ENCODE measurements at places on chromosomes 1 and 21.

- no peak for DNase-seq
Observed at GRCh38 chr1:207798847-207799246, 47.0 kb downstream of the CD46 start.

GRCh38 chr1:156803086-156803851 is 13.4 kb downstream of the SH2D2A start:
- no peak for DNase-seq

DNA sequence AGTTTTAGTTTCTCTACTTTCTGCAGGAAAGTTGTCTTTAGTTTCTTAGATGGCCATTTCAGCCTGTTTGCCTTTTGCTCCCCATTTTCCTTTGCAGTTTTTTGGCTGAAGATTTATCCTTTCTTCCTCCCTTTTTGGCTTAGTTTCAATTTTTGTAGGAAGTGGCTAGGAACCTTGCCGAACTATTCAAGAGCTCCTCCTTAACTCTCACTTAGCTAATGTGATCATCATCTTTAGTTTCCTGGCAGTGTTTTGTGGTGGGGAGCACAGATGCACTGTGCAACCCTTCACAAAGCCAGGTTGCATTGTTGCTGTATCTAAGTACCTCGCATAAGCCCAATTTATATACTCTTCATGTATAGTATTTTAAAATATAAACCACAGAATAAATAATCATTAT is 28.8 kb upstream of the CCDC181 start:
- no peak for DNase-seq

DNA sequence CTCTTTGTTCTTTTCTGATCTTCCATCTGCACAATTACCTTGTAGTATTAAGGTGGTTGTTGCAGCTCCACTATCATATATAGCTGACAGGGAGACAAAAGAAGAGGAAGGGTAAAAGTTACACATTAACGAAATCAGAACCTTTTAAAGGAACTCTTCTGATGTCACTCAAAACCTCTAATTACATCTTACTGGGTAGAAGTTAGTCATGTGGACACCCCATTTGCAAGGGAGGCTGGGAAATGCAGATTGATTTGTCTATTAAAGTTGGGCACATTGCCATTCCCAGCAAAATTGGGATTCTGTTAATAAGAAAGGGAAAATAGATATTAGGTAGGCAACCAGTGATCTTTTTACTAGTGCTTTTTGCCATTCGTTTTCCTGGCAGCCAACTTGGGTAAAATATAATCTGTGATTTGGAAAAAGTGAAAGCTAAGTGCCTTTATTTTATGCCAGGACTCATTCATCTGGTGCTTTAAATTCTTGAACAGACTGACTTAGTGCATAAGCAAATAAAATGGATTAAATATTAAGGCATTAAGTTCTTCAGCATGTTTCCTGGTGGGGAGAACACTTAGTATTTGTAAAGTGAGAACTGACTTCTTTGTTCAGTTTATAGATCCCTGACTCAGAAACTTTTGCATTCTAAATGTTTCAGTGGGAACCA is 71.3 kb downstream of the DNM3 start:
- no peak for DNase-seq

DNA sequence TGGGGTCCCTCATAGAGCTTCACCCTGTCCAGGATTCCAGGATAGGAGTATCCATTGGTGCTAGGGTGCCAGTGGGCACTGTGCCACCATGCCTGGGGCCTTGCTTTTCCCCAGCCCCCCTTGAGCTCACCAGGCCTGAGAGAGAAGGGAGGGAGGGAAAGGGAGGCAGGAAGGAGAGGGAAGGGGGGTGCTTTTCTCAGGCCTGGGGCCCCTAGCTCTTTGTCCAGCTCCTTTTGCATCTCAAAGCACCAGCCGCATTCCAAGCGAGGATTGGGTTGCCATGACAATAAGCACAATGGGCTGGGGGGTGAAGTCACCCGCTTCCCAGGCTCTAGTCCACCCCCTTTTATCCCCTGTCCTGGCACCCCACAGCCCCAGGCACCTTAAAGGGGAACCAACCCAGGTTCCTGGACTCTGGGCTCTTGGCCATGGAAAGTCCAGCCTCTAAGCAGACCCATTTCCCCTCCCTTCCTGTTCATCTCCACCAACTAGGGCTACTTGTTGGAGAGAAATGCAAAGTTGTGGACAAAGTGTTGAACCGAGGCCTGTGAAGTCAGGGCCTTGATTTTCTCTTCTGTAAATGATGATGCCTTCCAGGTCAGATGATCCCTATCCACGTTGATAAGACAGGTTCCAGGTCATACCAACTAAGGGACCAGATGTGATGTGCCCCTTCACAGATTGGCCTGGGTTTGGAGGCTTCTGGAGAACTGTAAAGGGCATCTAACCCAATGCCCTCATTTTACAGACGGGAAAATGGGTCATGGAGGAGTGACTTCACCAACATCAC is 11.4 kb downstream of the THBS3 start:
- DNase-seq: peak; percentile 15

GRCh38 chr21:29433366-29434059 is 134.8 kb downstream of the BACH1 start:
- DNase-seq: peak; percentile 34

DNA sequence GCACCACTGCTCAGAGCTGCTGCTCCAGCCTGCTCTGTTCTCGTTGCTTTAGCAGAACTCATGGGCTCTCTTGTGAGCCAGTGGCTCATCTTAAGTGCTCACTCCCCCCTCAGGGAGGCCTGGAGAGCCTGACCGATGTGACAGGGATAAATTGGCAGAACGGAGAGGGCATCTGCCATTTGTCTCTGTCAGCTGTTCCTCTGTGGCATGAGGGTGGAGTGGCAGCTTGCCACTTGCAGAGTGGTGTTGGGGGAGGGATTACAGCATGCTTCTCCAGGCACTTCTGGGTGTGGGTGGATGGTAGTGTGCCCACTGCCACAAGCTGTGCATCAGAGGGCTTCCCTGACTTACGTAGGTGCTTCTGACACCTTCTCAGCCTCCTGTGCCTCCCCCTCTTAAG is 229.5 kb downstream of the PAPPA2 start:
- DNase-seq: no peak

- no peak for DNase-seq
Observed at GRCh38 chr1:150999926-151000325, 6.8 kb downstream of the MINDY1 start.

- no peak for DNase-seq
Observed at GRCh38 chr1:64484651-64485050, 14.7 kb downstream of the CACHD1 start.

DNA sequence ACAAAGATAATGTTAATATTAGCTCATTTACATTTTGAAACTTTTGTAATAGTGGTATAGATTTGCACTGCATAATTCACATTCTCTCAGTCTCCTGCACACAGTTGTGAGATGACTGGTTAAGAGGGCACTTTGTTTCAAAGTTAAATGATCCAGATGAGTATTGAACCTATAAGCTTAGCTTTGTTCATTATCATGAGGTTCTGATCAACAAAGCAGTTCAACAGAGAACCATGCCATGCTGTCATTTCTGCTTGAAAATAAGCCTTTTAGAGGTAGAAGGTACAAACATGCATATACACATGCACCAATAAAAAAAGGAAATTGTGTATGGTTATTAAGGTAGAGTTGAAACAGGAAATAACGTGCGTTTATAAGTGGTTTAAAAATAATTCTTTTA is 4.8 kb downstream of the RAP1A start:
- DNase-seq: no peak

- peak; percentile 19 for DNase-seq
Observed at GRCh38 chr1:75615613-75616435, 4.9 kb upstream of the SLC44A5 start.

DNA sequence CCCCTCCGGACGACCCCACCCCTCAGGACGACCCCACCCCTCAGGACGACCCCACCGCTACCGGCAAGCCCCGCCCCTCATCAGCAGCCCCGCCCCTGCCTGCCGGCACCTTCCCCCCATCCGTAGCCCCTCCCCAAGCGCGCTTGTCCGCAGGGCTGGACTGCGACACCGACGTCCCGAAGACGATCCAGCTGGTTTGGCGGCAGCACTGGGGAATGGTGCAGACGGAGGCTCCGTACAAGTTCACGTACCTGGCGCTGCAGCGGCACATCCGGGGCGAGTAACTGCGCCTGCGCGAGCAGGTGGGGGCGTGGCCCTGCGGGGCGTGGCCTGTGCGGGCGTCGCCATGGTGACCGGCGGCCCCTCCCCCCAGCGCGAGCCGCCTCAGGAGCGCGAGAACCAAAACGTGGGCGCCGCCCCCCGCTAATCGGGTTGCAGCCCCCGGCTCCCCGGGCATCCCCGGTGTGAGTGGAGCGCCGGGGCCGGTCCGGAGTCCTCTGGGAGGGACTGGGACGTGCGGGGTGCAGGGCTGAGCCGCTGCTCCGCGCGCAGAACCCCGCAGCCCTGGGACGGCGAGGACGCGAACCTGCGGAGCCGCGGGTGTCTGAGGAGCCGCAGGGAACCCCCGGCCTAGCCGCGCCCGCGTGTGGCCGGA is 4.9 kb downstream of the RNF223 start:
- DNase-seq: peak; percentile 25

DNA sequence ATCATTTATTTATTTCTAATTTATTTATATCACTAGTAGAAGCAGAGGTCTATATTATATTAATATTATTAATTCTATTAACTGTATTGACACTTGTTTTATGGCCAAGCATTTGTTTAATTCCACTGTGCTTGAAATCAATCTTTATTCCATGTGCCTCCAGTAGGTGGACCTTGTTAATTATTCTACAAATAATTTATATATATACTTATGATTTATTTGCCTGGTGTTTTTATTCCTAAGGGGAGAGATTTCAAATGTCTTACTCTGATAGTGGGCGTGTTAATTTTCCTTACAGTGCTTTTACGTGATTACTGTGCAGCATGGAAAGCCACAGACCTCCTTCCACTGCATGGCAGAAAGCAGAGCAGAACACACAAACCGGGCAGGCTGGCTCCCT is 17.5 kb upstream of the OR6N2 start:
- DNase-seq: peak; percentile 4

DNA sequence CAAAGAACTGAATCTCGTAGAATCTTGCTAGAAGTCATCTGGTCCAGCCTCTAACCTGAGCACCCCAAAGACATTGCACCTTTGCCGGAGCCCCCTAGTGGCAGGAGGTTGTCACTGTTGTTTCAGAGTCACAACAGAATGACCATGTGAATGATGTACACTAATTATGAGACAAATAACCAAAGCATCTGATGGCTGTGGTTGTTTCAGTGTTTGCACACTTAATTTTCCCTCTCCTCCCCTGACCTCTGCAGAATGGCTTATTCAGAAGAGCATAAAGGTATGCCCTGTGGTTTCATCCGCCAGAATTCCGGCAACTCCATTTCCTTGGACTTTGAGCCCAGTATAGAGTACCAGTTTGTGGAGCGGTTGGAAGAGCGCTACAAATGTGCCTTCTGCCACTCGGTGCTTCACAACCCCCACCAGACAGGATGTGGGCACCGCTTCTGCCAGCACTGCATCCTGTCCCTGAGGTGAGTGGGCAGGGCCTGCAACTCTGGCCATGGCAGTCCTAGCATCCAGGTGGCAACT is 26.4 kb downstream of the TRAF5 start:
- DNase-seq: no peak

GRCh38 chr1:22709891-22710700 is 543 bp upstream of the EPHB2 start:
- peak; percentile 76 for DNase-seq

DNA sequence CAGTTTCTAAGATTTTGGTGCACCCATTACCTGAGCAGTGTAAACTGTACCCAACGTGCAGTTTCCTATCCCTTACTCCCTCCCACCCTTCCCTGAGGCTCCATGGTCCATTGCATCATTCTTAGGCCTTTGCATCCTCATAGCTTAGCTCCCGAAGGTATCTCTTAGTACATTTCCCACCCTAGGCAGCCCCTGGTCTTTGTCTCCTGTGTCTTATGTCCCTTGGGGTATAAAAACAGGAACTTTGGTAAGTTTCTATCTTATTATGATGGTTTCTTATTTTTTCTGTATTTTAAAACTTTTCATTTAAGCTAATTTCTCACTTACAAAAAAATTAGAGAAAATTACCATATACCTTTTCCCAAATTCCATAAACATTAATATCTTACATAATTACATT is 78.1 kb downstream of the URB2 start:
- no peak for DNase-seq

- DNase-seq: no peak
Observed at GRCh38 chr1:222823695-222824094, 8.9 kb downstream of the DISP1 start.

DNA sequence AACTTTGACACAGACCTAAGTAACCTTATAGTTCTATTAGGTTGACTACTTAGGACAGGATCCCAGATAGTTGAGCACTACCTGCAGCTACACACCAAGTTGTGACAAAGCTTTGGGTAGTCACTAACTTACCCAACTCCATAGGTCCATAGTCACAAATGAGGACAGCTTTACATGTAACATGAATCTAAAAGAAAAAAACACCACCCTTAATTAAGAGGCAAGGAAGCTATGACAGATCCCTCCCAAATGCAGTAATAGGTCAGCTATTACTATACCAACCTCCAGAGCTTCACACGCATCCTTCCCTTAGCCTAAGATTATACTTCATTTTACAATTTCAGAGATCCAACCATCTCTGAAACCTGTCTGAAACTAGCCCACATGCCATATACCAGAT is 12.7 kb upstream of the RAB42 start:
- no peak for DNase-seq

- DNase-seq: no peak
Observed at GRCh38 chr1:229691362-229691761, 65.3 kb downstream of the URB2 start.

DNA sequence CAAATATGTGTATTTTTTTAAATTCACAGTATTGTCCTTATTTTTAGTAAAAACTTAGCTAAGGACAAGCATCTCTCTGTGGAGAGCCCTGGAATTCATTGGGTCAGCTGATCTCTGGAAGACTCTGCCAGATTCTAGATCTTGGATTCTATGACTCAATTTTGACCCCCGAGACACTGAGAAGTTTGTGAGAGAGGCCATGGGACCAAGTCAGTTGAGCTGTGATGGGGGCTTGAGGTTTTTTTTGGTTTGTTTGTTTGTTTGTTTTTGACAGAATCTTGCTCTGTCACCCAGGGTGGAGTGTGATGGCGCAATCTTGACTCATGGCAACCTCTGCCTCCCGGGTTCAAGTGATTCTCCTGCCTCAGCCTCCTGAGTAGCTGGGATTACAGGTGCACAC is 13.5 kb downstream of the SHISA4 start:
- DNase-seq: peak; percentile 57

DNA sequence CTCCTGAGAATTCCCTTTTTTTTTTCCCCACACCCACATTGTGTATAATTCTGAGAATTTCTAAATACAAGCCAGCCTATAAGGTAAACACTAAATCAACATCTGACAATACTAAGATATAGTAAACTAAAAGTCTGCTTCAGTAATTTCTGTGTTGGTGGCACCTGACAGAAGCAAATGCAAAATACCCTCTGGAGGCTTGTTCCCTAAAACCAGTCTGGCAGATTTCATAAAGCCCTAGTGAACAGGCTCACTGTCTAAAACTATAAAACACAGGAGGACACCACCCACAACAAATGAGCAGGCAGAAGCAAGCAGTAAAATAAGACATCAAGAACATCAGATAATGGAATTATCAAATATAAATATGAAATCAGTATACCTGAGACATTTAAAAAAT is 11.5 kb downstream of the TRIM33 start:
- DNase-seq: no peak

GRCh38 chr1:147079400-147080005 is 92.8 kb downstream of the PRKAB2 start:
- no peak for DNase-seq
